ENCODE measurements at places on chromosomes 2 and 18. TPM values are rescaled to one million over a fixed set of nuclear protein-coding genes. Genes with fewer than 3 reads are reported as not detected.

The DES gene
- total RNA-seq = 1.8 TPM

The CDCA7 gene
- 0.25 TPM for total RNA-seq

The C2orf81 gene
- 0.38 TPM for total RNA-seq

The RAMP1 gene
- 10.0 TPM for total RNA-seq

The CCL20 gene
- total RNA-seq = not detected

The GORASP2 gene
- 30.4 TPM for total RNA-seq

The ALPP gene
- 0.20 TPM for total RNA-seq

The CNTNAP5 gene
- total RNA-seq = not detected

The LIMS2 gene
- total RNA-seq = 31.0 TPM

The ATP6V1B1 gene
- total RNA-seq = not detected

- no peak for DNase-seq
These were observed 21.6 kb downstream of the MBP start for GRCh38 chr18:77110936-77111335.

DNA sequence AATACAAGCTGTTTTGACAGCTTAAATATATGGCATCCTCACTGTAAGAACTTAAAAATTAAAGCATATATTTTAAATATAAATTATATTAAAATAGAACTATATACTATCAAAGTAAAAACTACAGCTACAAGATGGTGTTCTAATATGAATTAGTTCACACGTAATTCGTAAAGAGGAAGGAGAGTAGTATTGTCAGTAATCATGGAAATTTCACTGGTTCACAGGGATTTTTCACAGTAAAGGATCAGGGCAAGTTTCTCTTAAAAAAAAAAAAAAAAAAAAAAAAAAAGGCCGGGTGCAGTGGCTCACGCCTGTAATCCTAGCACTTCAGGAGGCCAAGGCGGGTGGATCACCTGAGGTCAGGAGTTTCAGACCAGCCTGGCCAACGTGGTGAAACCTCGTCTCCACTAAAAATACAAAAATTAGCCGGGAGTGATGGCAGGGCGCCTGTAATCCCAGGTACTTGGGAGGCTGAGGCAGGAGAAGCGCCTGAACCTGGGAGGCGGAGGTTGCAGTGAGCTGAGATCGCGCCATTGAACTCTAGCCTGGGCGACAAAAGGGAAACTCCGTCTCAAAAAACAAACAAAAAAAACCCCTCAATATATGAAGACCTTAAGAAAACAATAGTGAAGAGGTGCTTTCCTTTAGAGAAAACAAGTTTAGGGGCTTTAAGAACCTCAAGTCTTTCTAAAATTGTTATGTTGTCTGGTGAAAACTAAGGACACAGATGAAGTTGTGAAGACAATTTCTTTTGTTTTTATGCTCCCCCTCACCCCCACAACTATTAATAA is 32.5 kb downstream of the PNO1 start:
- no peak for DNase-seq

DNA sequence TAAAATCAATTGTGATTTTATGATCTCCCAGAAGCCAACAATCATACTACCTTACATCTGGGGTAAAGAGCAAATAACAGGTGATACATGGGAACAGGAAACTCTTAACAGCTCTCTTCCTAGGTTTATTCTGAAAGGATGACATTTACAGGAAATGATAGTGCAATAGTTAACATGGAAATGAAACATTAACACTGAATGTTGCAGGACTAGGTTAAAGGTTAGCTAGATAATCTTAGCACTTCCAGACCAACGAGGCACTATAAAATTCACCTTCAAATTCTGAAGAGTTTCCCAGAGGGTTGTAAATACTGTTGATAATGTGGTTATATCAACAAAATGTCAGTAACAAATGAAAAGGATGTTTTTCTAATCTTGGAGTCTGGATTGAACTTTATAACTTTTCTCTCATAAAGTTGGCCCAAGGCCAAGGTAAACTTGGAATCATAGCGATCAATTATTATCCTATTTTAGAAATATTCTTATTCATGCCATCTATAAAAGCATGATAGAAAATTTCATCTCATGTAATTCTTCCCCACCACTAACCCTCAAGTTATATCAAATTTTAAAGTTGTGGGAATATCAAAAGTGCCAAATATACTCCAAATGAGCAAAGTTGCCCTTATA is 32.9 kb upstream of the GCG start:
- no peak for DNase-seq

- DNase-seq = no peak
These were observed 97.2 kb downstream of the PIK3C3 start for GRCh38 chr18:42052122-42052708.

- DNase-seq = peak; percentile 30
These were observed 4.7 kb upstream of the SLC20A1 start for GRCh38 chr2:112640800-112641675.

- no peak for DNase-seq
These were observed 16.0 kb downstream of the CYRIA start for GRCh38 chr2:16649353-16650286.

GRCh38 chr2:95024960-95025405 is 525 bp upstream of the MAL start:
- DNase-seq = no peak

DNA sequence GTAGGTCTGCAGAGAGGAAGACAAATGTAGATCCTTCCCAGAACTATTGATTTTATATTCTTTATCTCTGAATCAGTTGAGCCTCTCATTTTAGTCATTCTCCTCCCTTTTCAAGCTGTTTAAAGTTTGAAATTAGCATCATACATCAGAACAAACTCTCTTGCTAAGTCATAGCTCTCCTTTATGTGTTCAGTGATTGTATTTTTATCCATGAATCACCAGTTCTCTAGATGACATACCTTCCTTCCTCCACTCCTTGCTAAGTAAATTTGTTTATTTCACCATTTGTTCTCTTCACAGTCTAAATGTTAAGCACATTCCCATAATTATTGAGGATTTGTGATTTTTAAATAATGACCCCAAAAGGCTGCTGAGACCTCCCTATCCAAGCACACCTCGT is 63.5 kb upstream of the RAPGEF4 start:
- no peak for DNase-seq

DNA sequence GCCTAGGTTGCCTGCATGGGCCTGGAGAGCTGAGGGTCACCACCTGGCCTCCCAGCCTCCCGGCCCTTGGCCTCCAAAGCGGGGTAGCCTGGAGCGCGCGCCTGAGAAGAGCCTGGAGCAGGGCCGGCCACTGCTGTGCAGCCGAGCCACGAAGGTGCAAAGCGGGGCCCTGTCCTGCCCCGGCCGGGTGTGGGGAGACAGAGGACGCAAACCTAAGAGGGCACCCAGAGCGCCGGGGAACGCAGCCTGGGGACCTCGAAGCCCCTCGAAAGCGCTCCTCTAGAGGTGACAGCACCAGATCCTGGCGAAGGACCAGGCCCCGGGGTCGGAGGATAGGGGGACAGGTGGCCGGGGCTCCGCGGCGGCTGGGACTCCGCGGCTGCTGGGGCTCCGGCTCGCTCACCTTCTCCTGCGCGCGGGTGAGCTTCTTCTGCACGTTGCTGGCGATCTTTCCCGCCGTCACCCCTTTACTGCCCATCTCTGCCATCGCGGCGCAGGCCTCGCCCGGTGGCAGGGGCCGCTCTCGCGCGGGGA is 430 bp downstream of the BIN1 start:
- DNase-seq = no peak

DNA sequence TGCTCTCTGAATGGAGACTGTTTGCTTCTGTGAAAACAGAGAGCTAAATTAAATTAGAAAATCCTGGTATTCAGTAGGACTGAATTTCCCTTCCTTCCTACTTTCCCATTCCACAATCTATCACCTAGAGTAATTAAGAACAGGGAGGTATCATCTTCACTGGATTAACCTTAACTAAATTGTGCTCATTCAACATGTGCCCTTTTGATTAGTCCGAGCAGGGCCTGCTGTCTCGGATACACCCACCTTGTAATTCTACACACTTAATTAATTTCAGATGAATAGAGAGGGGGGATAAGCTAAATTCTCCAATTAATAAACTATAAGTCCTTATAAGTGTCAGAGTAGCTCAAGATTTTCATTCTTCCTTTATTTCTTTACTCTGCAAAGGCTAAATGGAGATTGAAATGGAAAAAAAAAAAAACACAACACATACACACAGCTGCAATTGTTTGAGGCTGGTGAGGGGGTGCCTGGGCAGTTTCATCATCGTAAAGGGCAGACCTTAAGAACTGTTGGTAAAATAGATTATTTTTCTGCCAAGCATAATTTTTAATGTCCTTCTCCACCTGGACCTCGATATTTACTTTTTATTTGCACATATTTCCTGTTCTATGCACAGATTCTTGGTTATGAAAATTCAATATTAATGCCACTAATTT is 157.1 kb upstream of the SIX2 start:
- no peak for DNase-seq

DNA sequence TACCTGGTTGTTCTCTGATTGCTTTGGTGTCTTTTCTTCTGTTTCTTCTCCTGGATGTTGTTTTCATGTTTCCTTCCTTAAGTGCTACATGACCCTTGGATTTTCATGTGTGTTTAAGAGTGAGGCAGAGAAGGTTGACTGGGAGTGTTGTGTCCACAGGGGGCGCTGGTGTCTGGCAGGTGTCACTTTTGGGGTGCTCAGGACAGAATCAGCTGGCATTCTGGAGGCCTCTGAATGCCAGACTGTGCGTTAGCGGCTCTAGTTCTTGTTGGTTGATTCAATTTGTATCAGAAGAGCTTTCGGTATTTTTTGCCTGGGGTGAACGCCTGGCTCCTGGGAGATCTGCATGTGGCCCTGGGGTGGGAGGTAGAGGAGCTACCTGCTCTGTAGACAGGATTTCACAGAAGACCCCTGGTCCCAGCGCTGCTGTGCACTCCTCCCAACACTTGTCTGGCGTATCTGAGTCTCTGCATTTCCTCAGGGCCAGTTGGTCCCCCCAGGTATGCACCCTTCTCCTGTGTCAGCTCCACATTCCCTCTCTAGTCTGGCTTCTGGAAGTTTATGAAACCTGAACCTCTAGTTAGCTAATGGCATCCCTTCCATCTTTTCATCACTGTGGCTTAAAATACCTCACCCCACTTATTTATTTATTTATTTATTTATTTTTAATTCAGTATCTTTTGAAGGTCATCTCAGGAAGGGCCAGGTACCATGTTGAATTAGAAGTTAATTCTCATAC is 1.1 kb downstream of the GREB1 start:
- no peak for DNase-seq

- DNase-seq = no peak
These were observed 231.4 kb downstream of the HAUS1 start for GRCh38 chr18:46335534-46336101.

DNA sequence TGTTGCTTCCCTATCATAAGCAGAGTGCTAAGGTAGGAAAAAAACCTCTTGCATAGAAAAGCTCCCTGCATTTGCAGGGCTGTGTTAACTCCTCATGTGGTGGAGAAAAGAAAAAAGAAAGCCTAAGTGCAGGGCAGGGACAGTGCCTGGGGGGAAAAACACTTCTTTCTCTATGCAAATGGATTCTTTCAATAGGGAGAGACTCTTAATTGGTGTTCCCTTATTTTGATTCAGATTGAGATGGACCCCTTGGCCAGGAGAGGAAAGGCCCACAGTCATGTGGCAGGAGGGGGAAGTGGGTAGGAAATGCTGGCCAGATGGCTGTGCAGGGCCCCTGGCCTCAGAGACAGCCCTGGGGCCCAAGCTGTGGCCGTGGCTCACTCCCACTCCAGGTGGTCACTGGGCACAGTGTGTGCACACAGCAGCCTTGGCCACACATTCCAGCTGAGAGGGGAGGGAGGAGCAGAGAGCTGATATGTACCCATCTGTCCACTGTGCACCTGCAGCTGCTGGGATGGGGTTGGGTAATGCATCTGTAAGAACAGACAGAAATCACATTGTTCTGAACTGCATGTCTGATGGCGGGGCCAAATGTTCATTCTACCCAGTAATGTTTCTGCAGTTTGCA is 410.4 kb downstream of the DSC3 start:
- no peak for DNase-seq

GRCh38 chr2:224958873-224959272 is 83.4 kb downstream of the DOCK10 start:
- DNase-seq = no peak

- DNase-seq = no peak
These were observed 90.4 kb upstream of the LYPD1 start for GRCh38 chr2:132760405-132760804.

GRCh38 chr2:126038861-126039260 is 617.1 kb upstream of the GYPC start:
- DNase-seq = no peak

- no peak for DNase-seq
These were observed 143.5 kb downstream of the RTN4 start for GRCh38 chr2:54906716-54907115.

DNA sequence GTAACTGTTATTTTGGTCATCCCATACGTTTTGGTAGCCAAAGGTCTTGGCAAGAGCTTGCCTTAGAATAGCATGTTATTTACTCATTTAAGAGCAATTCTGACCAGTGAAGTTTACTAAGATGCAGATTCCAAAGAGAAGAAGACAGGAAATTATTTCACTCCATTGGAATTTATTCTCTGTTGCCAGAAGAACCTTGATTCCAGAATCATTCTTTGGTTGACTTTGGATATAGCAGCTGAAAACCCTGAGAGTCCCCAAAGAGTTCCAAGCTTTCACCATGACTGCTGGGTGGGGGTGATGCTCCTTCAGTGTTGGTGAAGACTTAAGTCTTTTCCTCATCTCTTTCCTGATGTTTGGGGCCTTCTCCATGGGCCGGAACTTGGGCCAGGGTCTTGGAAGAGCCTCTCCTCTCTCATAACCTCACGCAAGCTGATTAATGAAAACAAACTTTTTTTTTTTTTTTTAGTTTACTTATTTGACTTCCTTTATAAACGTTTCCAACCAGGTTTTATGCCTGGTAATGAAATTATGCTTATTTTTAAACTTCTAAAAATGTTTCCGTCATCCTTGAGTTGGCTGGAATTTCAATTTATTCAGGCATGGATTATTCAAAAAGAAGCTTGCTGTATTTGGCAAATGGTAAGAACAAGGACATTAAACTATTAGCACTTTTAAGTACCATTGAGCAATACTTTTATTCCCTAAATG is 192.0 kb downstream of the MTX2 start:
- no peak for DNase-seq
